ENCODE measurements at places on chromosomes 1 and 21.

DNA sequence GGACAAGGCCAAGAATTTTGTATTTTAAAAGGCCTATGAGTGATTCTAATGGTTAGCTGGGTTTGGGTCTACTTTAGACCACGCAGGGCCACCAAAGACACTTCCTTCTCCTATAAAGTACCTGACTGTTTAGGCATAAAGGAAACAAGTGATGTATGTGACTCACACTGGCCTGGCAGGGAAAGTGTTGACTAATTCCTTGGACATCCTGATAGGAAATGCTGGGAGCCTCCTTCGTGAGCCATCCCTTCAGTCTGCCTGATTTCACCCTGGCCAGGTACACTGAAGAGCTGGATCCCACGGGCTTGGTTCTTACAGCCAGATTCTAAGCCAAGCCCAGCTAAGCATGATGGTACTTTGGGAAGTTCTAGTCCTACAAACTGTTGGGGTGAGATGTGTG, 100.5 kb upstream of the HMGB4 start:
- no peak for DNase-seq

DNA sequence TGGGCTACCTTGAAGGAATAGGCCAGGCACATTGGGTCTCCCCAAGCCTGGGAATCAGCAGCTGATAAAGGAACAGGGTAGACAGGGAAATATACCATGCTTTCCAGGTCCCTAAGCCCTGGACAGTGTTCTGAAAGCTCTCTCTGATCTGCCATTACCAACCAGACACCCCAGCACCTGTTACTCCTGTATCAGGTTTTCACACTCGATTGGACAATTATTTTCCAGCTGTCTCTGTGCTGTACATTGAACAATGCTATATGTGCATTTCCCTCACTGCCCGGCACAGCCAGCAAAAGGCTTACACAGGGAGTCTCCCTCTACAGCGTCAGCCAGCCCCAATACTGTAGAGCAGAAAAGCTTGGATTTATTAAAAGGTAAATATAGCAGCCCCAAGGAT, 4.7 kb downstream of the CFAP45 start:
- no peak for DNase-seq

DNA sequence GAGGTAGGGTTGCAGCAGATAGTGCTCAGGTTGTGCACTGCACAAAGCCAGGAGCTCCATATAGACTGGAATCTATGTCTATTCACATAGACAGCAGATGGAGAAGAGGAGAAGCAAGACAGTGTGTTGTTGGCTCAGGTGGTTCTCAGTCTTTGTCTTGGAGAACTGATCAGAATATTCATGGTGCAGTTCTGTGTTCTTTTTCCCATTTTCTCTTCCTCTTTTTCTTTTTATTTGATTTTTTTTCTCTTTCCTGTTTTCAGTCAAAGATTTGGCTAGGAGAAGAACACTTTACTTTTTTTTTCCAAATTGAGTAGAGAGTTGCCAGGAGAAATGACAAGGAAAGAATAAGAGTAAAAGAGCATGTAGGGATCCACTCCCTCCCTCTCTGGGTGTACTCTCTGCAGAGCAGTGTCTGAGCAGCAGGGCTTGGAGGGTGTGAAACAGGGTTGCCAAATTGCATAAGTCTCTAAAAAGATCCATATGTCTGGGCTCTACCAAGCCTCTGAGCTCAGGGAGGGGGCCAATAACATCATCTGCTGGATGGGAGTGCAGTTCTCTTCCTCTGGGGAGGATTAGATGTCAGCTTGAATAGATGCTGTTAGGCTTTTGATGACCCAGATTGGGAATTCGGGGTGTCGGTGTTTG, 8.7 kb upstream of the CD34 start:
- no peak for DNase-seq

GRCh38 chr1:208178091-208178529, 66.1 kb downstream of the PLXNA2 start:
- DNase-seq, result no peak

GRCh38 chr1:57966751-57967406, 543.0 kb upstream of the DAB1 start:
- no peak for DNase-seq

Data from T-helper 1 cell (primary cell).